HAP-1 (cell line): ENCODE measurements at places on chromosomes 2 and 18.

- DNase-seq: no peak
Measured at GRCh38 chr2:239499726-239500573, 99.1 kb upstream of the HDAC4 start.

DNA sequence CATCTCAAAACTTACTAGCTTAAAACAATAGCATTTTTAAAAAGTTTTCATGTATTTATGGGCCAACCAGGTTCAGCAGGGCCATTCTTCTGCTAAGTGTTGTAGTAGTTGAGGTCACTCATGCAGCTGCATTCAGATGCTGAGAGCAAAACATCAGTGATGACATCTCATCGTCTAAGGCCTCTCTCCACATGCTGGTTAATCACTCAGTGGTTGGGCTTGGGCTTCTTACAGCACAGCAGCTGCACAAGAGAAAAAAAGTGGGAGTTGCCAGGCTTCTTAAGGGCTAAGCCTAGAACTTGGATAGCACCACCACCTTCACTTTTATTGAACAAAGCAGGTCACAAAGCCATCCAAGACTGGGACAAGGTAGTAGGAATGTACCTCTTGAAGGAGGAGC, 190.3 kb downstream of the IRS1 start:
- no peak for DNase-seq

GRCh38 chr18:50982802-50983179, 15.0 kb downstream of the ELAC1 start:
- DNase-seq: no peak

GRCh38 chr18:49988733-49989132, 175.4 kb upstream of the ACAA2 start:
- no peak for DNase-seq

DNA sequence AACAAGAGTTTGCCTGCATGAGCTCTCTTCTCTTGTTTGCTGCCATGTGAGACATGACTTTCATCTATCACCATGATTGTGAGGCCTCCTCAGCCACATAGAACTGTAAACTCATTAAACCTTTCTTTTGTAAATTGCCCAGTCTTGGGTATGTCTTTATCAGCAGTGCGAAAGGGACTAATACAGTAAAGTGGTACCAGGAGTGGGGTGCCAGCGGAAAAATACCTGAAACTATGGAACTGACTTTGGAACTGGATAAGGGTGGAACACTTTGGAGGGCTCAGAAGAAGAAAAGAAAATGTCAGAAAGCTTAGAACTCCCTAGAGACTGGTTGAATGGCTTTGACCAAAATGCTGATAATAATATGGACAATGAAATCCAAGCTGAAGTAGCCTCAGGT, 260.9 kb downstream of the DSC3 start:
- no peak for DNase-seq

DNA sequence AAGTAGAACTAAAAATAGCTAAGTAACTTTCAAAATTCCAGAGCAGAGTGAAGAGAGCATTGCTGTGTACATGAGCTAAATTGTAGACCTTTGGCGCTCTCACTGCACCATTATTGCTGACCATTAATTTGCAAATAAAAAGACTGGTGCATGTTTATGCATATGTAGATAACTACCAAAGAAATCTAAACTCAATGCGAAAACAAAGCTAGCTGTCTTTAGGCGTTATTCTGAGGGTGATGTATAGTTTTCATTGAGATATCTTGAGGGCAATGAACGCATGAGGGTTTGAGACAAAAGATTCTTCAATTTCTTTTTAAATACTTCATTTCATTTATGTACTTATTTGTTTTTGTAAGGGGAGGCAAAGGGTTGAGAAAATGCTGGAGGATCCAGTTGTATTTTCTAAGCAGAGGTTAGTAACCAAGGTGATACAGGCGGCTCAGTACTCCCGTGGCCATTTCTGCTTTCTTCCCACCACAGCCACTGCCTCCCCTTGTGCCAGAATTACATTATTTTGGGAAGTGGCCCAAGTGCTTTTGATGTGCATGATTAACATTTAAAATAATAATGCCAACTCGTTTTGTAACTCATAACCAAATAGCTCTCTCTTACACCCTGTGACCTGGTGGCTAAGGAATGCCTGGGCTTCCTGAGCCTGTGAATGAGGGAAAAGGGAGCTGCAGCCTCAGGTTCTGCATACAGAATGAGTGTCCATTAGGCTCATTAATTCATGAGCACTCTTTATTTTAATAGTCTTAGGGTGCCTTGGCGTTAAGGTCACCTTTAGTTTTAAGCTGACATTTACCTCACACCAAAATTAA, 797.8 kb upstream of the GYPC start:
- peak; percentile 8 for DNase-seq

DNA sequence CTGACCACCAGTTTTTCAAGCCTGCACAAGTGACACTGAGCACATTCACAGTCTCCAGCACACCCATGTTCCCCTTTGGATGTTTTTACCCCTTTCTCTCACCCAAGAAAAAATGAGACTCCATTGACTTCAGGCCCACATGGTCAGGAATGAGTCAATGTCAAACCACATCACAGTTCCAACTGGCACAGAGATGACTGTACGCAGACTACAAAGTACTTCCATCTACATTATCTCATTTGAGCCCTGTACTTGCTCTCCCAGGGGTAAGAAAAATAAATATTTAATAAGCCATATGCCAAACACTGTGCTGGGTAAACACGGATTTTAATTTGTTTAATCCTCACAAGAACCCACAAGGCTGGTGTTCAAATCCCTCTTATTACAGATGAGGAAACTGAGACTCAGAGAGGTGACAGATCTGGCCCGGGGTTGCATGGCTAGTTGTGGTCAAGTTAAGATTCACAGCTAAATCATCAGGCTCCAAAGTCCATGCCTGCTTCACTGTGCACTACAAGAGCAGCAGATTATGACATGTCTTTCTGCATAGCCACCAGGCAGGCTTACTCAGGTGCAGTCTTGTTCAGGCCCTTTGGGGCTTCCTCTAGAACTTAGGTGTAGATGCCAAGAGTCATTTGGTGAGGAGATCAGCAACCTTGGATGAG, 106.1 kb downstream of the TXNL1 start:
- DNase-seq: no peak

GRCh38 chr2:96888072-96889011, 18.5 kb upstream of the SEMA4C start:
- DNase-seq: no peak

GRCh38 chr18:55264108-55264507, 304.8 kb upstream of the CCDC68 start:
- no peak for DNase-seq

DNA sequence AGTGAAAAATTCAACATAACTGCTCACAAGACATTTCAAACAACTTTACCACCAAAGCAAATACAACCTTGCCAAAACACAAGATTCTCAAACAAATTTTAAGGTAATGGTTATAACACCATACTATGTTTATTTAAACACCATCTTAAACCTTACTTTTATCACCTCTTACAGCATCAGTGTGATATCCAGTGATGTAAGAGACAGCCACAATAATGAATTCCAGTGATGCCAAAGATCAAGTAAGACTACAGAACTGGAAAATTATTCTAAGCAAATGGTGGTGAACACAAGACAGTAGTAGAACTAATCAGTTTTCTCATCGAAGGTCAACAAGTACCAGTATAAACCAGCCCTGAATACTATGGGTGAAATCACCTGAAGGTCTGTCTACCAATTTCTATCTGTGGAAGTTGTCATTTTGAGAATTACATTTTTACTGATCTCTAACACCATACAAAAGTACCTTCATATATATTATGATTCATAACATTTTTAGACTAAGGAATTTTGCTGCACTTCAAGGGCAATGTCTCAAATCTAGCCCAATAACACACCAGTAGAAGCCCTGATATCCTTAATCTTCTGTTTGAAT, 146.2 kb downstream of the RBMS1 start:
- no peak for DNase-seq

GRCh38 chr2:117679952-117680351, 134.5 kb upstream of the DDX18 start:
- DNase-seq: no peak

- no peak for DNase-seq
Measured at GRCh38 chr18:78605255-78605654, 374.4 kb upstream of the SALL3 start.

DNA sequence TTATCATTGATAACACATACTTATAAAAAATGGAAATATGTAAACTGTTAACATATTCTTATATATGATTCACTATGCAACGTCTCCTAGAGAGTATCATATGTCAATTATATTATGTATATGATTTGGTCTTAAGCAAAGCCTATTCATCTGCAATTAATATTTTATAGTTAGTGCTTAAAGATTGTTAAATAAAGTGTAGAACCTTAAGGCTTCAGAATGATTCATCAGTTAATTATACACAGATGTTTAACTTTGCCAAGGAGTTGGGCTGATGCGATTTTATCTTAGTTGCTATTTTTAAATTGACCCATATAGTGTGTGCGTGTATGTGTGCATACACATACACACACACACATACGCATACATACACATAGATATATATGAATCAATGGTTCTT, 323.1 kb downstream of the RBM43 start:
- no peak for DNase-seq

- DNase-seq: no peak
Measured at GRCh38 chr2:101109451-101110118, 41.6 kb downstream of the TBC1D8 start.

DNA sequence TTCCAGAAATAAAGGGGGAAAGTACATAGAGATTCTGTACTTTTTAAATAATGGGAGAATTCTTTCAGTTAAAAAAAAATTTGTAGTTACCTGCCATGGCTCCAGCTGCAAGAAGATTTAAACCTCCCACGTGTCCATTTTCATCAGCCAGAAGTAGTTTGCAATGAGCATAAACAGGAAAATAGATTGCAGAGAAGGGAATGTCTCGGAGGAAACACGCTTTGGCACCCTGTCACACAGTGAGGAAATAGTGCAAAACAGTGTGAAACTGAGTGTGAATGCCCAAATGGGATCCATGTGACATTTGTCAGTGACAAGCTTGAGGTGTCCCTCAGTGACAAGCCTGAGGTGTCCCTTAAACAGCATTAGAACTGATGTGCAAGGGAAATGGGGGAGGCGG, 102.7 kb downstream of the SLC25A12 start:
- DNase-seq: no peak

DNA sequence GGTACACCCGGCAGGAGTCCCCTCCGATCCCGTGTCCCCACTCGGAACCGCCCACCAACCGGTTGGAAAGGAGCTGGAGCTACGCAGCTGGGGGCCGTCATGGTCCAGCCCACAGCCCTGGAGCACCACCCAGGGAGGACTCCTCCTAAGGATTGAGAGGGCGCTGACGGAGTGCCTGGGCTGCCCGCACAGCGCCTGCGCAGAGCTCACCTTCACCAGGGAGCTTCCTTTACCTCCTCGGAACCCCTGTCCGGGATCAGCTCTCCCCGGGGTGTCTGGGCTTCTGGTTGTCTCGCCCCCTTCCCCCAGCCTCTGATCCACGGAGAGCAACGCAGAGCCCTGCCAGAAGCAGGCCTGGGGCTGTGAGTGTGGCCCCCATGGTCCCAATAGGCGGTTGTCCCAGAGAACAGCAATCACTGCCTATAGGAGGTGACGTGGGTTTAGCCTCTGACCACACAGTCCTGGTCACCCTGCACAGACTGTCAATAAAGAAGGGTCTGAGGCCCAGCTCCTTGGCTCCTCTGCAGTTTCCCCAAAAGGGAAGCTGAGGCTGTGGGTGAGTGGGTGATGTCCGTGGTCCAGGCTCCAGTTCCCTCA, 14.6 kb downstream of the ALPG start:
- no peak for DNase-seq
